Endothelial cell of umbilical vein (primary cell): ENCODE measurements at places on chromosomes 13 and 19. TPM values are rescaled to one million over a fixed set of nuclear protein-coding genes. Genes with fewer than 3 reads are reported as not detected.

Gene PROZ
- not detected in 2 replicates for polyA plus RNA-seq

DNA sequence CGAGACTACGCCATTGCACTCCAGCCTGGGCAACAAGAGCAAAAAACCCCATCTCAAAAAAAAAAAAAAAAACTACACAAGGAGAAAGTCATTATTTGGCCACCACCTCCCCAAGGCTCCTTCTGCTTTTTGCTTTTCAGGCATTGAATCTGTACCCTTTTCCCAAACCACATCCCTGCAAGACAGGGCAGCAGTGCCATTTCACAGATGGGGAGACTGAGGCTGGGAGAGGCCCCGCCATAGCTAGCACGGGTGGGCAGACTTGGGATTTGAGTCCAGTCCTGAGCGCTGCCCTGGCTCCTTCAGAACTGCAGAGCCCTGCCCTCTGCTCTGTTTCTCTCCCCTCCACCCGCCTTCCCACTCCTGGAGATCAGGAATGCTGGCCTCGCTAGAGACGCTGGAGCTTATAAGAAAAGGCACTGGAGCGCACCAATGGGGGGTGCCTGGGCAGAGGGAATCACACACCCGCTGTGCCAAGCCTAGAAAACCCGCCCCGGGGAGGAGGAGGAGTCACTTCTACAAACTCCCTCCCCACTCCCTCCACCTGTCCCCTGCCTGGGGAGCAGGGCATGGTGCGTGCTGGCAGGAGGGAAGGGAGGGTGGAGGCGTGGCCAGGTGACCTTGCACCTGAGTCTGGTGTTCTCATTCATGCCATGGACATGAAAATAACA, 17.6 kb downstream of the TJP3 start:
- no peak for DNase-seq

Gene ZNF541
- polyA plus RNA-seq = 0.03 and 0.05 TPM in 2 replicates

DNA sequence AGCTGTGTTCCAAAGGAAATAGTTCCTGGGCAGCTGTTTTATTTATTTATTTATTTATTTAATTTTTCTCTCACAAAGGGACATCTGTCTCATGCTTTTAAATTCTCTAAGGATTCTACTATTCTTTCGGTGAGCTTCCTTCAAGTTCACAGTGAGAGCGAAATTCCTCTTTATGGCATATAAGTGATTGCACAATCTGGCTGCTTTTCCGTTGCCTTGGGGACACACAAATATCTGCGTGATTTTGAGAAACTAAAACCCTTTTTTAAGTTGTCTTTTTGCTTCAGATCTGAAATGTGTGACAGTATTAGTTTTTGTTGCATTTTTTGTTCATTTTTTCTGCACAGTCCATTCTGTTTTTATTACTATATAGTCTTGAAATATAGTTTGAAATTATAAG, 19.2 kb downstream of the ZNF486 start:
- no peak for DNase-seq

Gene PSG5
- not detected in 2 replicates for polyA plus RNA-seq

Gene STARD13
- 8.0 and 11.0 TPM in 2 replicates for polyA plus RNA-seq
